ENCODE measurements at places on chromosomes 2 and 18.

DNA sequence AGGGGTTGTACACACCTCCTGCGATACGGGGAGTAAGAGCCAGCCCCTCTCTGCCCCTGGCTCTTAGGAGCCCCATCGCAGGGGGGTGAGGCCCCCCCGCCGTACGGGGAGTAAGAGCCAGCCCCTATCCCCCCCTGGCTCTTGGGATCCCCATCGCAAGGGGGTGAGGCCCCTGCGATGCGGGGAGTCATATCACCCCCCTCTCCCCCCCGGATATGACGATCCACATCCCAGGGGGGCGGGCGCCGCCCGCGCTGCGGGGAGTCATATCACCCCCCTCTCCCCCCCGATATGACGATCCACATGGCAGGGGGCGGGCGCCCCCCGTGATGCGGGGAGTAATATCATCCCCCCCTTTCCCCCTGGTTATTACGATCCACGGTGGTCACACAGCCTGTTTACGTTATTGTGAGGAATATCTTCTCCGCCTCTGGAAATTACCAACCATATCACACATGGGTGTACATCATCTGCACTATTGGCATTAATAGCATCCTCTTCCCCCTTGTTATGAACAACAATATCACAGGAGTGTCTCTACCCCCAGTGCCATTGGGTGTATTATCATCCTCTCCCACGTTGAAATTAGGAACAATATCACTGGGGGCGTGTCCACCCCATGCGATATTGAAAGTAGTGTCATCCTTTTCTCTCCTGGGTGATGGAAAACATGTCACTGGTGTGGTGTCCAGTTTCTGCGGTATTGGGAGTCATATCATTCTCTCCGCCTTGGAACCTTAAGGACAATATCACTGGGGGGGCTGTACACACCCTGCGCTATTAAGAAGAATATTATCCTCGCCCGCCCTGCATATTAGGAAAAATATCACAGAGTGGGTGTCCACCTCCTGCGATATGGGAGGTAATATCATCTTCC is 24.7 kb upstream of the NAGK start:
- DNase-seq, result no peak

DNA sequence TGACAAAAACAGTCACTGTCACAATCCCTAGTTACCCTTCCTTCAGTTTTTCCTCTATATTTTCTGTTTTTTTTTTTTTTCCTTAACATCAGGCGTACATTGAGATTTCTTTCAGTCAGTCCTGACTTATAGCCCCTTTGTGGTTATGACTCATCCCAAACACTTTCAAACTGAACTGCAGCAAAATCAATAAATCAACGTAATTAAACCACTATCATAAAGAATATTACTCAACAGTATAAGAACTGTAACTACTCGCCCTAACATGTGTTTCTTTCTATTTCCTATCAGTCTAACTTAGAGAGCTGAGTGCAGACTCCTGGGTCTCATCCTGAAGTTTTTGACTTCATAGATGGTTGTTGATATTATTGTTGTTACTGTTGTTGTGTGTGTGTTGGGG is 523.5 kb downstream of the LRRTM4 start:
- DNase-seq, result no peak

- DNase-seq, result no peak
Observed at GRCh38 chr2:43009448-43009847, 217.0 kb downstream of the ZFP36L2 start.

DNA sequence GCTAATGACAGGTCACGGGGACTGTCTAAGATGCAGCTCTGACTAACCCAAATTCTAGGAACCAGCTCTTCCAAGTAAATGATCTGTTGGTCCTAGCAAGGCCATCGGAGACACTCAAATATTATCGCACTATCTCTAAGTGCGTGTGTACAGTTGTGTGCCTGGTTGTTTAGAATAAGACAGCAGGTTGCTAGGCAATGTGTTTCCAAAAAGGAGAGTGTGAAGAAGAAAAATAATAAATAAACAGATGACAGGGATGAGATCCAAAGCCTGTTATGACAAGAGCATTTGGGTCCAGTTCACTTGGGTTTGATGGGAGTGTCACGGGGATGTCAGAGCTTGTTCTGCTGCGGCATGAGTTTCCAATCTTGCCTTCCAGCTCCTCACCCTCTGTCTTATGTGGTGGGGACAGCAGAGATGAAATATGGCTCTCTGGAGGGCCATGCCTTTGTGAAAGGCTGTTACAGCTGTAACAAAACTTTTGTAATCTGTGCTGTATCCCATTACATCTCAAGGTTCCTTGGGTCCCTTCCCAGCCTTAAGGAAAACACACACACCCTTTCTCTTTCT is 127.5 kb upstream of the TNP1 start:
- DNase-seq, result no peak

GRCh38 chr2:122670897-122671296 is 915.4 kb downstream of the TSN start:
- DNase-seq, result no peak

- DNase-seq, result no peak
Observed at GRCh38 chr2:120429586-120430500, 83.9 kb downstream of the INHBB start.

- DNase-seq, result peak; percentile 34
Observed at GRCh38 chr2:222318026-222318711, 19.4 kb upstream of the PAX3 start.

- no peak for DNase-seq
Observed at GRCh38 chr18:76208678-76209306, 286.2 kb downstream of the ZNF516 start.

- no peak for DNase-seq
Observed at GRCh38 chr2:195442458-195443175, 214.4 kb upstream of the SLC39A10 start.

- no peak for DNase-seq
Observed at GRCh38 chr18:75529394-75529793, 101.9 kb upstream of the SMIM21 start.

- no peak for DNase-seq
Observed at GRCh38 chr18:51651761-51652160, 454.3 kb upstream of the MEX3C start.

GRCh38 chr2:239044336-239044735 is 196.5 kb downstream of the TWIST2 start:
- DNase-seq, result no peak

DNA sequence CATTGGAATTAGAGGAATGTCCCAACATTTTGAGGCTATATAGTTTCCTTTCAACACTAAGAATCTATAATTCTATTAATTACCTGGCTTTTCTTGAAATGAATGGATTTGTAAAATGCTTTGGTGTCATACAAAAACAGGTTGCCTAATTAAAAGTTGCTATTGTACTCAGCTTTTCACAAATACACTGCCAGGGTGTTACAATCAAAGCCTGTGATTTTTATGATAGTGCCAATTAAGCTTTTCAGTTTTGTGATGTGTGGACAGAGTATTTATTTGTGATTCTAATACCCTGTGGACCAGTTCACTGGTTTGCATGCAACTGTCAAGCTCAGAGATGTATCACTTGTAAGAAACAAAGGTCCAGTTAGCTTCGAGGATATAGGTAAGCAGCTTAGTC is 71.8 kb downstream of the NAB1 start:
- no peak for DNase-seq

GRCh38 chr18:39453356-39453755 is 1887.8 kb upstream of the CELF4 start:
- DNase-seq, result no peak

DNA sequence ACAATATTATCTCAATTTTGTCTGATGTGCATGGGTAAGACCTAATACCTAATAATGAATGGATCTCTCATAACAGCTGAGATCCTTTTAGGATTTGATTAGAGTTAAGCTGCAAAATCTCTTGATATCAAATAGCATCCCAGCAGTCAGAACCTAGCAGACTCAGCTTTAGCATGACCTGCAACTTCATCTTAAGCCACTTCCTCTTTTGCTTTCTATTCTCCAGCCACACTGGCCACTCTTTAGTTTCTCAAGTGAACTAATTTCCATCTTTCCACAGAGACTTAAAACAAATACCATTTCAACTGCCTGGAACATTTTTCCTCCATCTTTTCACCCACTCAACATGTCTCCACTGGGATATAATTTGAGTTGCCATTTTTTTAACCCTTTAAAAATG is 1251.6 kb upstream of the ZEB2 start:
- no peak for DNase-seq

DNA sequence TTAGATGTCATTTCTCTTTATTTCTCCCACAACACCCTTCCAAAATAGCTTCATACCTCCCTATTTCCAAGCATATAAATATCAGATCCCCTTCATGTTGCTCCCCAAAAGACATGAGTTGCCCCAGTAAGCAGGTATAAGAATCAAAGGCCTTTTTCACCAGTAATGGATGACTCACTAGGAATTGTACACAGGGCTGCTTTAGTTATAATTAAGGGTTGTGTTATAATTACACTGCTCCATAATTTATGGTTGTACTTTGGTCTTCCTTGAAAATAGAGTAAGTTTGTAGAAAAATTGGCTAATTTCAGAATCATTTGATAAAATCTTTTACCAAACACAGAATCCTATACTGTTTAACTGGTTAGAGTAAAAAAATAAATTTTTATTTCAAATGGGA is 8.8 kb upstream of the AQP4 start:
- no peak for DNase-seq

GRCh38 chr2:76953733-76954347 is 568.3 kb downstream of the LRRTM4 start:
- DNase-seq, result peak; percentile 16

DNA sequence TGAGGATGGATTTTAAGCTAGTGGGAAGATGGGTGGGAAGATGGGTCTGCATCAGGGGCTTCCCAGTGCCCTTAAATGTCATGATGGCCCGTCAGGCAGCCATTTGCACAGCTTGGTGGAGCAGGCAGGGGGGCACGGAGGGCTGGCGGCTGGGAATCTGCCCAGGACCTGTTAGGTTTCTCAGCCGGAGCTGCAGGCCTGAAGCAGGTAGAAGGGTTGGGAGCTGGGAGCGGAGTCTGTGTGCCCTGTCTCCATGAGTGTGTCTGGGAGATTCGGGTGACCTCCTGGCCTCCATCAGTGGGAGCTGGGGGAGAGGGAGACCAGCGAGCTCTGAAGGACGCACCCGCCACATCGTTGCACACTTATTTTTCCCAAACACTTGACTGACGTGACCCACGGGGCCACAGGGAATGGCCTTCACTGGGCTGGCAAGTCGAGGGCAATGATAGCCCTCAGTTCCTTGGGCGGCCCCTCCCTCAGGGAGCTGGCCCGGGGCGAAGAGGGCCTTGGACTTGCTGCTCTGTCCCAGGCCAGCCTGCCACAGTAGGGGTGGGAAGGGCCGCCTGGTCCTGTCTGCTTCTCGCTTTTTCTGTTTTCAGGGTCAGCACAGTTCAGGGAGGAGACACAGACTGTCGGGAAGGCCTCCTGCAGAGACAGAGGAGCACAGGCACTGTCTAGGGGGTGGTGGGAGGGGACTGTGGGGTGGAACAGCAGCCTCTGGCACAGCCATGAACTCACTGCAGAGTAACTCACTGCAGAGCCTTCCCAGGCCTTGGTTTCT is 236.8 kb downstream of the ZBTB7C start:
- DNase-seq, result peak; percentile 8

DNA sequence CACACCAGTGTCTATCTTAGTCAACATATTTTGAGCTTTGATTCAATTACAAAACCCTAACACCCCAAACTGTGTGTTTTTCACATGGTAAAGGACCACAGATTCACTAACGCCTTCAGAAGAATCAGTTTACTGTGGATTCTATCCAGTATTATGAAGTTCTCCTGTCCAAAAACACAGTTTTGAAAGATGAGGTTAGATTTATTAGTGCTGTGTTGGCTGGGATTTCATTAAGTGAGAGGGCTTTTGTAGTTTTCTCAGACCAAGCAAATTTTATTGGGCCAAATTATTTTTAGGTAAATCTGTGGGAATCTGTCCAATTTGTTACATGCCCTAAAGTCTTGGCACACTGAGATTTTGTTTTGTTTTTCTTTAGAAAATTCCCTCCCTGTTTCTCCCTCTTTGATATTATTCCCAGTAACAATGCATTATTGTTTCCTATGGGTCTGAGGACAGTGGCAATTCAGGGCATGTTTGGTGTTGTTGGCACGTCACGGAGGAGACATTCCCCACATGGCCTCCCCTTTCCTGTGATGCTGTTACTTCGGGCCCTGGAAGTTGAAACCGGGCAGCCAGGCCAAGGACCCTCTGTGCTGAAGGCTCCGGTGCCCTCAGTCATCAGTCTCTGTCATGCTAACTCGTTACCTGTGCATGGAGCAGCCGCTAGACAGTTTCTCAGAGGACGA is 87.5 kb upstream of the ALKAL2 start:
- DNase-seq, result no peak

DNA sequence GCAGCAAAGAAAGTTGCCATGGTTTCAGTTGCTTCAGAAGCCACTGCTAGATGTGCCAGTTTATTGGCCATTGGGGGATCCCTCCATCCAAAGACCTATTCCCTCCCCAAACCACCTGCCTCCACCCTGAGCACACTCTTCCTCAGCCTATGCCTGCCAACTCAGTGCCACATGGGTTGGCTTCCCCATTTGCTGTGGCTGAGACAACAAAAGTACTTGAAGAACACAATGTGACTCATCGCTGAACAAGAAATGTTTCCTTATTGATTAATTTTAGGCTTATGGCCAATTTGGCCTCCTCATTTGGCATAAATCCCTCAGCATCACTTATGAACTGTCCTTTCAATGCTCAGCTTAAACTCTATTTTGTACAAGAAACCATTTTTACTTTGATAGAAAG is 215.9 kb downstream of the TMEM247 start:
- DNase-seq, result no peak

GRCh38 chr2:106800976-106801655 is 84.9 kb downstream of the ST6GAL2 start:
- no peak for DNase-seq

DNA sequence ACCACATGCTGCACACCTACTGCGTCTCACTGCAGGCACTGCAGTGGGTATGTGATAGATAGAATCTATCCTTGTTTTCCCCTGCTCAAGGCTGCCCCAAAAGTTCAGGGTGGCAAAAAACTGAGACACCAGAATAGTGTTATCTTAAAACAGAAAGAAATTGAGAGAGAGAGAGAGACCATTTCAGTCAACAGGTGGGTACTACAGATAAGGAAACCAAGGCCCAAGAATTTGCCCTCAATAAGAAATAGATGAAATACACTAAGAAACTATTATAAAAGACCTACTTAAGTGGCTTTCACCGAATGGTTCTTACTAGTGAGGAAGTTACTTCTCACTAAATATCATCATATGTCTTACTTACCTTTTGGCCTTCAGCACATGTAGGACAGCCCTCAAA is 27.9 kb downstream of the EPG5 start:
- no peak for DNase-seq

DNA sequence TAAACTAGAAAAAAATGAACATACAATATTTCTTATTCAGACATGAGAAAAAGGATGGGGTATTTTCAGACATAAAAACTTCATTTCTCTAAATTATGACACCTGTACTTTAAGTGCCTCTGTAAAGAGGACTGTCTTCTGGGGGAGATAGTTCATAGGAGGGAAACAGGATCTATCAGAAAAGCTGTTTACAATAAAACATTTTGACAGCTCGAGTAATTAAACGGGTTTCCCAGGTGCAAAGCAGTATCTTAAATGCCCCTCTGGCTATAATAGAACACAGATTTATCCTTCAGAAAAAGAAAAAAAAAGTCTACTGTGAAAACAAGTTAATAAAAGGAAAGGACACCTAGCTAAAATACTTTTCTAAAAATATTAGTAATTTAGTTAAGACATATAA is 311.4 kb upstream of the UBE2E3 start:
- no peak for DNase-seq
